ENCODE measurements at places on chromosomes 13 and 19.

GRCh38 chr19:941292-942132 is 15.7 kb downstream of the ARID3A start:
- no peak for DNase-seq

DNA sequence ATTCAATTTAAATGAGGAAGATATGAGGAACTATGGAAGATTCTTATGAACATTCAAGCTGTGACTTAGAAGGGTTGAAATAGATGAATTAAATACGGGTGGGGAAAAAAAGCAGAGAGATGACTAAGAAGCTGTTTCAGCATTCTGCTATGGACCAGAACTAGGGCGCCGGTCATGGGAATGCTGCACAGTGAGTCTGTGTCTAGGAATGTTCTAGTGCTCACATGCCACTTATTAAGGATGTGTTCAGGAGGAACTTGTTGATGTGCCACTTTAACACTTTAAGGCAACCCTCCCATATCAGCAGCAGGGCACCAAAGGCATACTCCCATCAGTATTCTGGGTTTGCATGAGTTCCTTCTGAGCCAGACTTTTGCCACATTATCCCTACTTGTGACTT is 152.1 kb downstream of the POSTN start:
- no peak for DNase-seq

GRCh38 chr13:70814684-70815083 is 706.4 kb upstream of the KLHL1 start:
- no peak for DNase-seq

DNA sequence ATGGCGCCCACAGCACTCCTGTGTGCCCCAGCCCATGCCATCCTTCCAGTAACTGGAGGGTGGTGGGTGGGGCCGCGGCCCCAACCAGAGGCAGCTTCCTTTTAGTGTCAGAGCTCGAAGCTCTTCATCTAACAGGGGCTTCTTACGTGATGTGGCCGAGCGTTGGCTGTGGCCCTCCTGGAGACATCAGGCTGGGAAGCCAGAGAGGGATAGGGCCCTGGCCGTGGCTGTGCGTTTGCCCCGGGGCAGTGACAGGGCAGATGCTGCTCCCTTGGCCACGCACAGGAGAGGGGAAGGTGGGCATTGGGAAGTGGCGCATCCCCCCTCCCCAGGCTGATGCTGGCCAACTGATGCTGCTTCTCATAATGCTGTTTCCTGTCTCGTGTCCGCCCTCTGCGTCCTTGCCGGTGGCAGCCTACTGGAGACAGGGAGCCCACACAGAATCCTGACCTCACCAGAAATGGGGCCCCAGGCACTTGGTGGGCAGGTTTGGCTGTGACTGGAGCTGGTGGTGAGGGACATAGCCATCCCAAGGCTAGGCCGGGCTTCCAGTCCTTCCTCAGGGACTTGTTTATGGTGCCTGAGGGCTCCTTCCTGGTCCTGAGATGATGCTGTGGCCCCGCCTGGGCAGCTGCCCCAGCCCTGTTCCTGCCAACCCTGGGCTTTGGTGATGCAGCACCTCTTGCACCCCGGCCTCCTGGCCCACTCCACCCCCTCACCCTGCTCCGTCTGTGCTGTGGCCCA is 34.3 kb downstream of the ATP4B start:
- no peak for DNase-seq

Data from stimulated activated CD8-positive, alpha-beta memory T cell treated with anti-CD3 and anti-CD28 coated beads, Interleukin-15, amount 100 ng/mL, for 1 hour (primary cell).